ENCODE measurements at places on chromosomes 7 and 10.

- no peak for DNase-seq
Observed at GRCh38 chr7:22373911-22374310, 17.0 kb upstream of the RAPGEF5 start.

DNA sequence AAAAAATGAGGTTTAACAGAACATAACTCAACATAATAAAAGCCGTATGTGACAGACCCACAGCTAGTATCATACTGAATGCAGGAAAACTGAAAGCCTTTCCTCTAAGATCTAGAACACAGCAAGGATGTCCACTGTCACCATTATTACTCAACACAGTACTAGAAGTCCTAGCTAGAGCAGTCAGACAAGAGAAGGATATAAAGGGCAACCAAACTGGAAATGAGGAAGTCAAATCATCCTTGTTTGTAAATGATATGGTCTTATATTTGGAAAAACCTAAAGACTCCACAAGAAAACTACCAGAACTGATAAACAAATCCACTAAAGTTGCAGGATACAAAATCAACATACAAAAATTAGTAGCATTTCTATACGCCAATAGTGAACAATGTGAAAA lies 45.9 kb downstream of the C10orf71 start:
- no peak for DNase-seq

DNA sequence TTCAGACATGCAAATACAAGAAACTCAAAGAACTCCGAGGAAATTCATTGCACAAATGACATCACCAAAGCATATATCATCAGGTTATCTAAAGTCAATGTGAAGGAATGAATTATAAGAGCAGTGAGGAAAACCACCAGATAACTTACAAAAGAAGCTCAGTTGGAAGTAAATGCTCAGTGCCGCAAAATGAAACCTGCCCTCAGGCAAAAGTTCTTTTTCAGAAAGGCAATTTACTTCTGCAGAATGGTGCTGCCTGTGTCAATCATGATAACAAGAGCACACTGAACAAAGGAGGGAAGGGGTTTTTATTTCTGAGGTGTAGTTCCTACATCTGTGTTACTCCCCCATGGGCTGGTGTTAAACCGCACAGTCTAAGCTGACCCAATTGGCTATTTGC lies 550.6 kb upstream of the SEMA3D start:
- no peak for DNase-seq

DNA sequence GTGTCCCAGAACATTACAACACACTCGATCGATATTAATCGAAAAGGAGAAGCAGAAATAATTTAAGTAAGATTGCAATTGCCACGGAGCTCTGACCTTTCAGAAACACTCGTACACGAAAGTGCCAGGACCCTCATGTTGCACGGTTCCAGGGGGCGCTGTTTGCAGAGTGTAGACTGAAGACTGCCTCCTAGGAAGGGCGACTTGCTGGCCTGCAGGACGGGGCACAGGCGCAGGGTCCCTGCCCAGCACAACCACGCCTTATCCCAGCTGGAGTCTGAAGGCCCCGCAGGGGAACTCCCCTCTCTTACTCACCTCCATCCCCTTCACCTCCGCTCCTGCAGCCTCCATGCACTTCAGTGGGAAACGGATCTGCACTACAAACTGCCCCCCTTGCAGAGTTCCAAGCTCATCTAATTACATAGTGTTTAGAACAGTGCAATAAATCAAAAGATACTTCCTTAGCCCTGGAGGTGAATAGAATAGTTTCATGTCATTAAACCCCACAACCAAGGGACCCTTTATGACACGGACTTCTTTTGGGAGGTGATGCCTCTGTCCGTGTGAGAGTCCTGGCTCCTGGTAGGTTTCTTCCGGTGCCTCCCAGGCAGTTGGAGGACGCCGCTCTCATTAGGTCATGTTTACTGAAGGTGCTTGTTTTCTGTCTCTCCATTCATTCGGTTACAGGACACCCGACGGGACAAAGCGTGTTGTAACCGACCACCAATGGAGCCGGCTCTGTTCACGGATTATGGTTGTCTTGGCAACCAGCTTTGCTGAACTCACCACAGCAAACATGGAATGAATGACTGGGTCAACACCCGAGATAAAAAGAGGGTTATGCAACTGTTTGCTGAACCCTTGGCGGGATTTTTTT lies 262.2 kb downstream of the BAMBI start:
- DNase-seq = peak; percentile 53

- peak; percentile 62 for DNase-seq
Observed at GRCh38 chr7:36600869-36601530, 123.3 kb downstream of the AOAH start.

GRCh38 chr10:84698989-84699388 lies 370.6 kb downstream of the CCSER2 start:
- no peak for DNase-seq
